ENCODE measurements at places on chromosomes 2 and 18.

DNA sequence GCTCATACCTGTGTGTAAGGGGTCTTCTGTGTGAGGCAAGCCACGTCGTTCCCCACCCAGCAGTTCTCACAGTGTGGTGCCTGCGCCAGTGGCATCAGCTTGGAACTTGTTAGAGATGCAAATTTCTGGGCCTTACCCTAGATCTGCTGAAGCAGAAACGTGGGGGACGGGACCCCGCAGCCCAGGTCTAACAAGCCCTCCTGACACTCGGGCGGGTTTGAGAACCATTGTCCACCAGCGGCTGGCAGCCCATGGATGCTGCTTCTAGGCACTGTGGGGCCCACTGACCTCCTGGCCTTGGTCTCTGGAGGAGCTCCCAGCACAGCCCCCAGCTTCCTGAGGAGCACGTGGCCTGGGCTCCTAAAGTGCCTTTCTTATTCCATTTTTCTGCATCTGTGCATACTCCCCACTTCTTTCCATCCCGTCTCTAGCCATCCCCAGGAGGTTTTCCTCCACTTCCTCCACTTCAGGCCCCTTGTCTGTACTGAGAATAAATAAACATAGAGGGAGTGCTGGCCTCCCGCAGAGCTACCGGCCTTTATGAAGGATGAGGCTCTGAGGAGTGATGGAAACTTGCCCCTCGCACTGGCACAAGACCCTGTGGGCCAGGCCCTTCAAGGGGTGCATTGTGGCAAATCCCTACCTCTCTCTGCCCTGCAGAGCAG is 94.3 kb downstream of the GALR1 start:
- no peak for DNase-seq

DNA sequence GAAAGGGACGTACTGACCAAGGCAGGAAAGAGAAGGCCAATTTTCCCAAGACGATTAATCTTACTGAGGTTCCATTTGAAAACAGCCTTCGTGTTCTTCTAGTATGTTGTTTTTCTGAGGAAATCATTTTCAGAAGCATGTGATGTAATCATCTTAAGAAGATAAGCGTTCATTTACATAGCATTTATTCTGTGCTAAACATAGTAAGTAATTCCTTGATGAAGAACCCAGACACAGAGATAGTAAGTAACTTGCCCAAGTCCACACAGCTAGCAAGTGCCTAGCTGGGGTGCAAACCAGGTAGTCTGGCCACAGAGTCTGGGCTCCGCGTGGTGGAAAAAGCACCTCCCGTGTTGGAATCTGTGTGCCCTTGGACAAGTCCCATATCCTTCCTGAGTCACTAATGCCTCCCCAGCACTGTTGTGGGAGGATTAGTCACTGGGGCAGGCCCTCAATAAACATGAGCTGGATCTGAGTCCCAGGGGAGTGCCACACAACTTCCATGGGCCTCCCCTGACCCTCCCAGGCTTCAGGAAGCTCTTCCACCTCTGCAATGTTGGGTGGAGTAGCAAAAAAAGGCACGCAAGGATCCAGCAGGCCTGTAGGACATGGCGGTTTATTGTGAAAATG is 26.9 kb upstream of the ASAP2 start:
- peak; percentile 92 for DNase-seq

- DNase-seq: peak; percentile 80
Observed at GRCh38 chr2:42917425-42917927, 125.1 kb upstream of the HAAO start.

DNA sequence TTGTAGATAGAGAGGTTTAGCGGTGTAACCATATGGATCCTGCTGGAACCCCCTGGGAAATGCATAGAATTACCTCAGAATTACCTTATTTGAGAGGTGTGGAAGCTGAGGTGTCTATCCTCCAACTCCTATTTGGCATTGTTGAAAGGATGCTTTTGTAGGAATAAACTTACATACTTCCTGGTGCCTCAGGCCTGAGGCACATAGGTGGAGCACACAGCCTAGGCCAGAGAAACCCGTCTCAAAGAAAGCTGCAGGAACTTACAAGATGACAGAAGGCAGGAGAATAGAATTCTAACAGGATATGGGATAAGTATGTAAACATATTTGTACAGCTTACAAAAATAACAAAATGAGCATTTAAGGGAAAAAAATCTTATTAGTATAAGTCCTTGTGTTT is 1507.2 kb upstream of the ZEB2 start:
- no peak for DNase-seq

DNA sequence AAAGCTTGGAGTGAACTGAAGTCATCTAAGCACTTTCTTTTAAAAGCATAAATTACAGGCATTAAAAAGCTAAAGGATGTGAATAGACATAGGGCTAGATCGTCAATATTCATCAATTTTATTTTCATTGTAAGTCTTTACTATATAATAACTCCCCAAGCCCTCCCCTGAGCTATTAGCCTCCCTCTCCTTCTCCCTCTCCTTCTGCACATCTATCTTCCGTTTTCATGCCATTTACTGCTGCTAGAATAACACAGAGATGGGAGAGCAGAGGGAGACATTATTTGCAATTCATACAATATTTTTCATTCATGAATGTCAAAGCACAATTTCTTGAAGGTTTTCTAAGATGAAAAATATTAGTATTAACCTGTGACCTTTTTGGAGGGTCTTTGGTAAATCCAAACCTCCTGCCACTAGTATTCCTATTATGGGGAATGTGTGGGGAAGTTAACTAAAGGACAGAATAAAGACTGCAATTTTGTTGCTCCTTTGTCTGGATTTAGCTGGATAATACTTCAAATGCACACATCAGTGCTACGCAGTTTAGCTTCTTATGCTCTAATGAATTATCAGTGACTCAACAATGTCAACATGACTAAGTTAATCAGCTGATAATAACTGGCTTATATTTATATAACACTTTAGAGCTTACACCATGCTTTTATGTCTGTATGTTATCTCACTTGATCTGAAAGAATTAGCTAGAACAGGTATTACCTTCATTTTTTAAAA is 28.2 kb upstream of the MFF start:
- DNase-seq: no peak

- DNase-seq: no peak
Observed at GRCh38 chr18:40036861-40037260, 1918.2 kb upstream of the PIK3C3 start.

GRCh38 chr2:168348076-168348475 is 100.7 kb upstream of the STK39 start:
- no peak for DNase-seq

GRCh38 chr2:111897924-111898702 is at the start of gene MERTK:
Gene MERTK (plus strand): TSS chr2:111898607. CDS start chr2:111898736, 129 bp downstream.
- DNase-seq: no peak

Data from keratinocyte (primary cell).